NCI-H526 treated with DMSO at 0.1 percent for 48 hours (cell line): ENCODE measurements at places on chromosomes 6 and 20.

DNA sequence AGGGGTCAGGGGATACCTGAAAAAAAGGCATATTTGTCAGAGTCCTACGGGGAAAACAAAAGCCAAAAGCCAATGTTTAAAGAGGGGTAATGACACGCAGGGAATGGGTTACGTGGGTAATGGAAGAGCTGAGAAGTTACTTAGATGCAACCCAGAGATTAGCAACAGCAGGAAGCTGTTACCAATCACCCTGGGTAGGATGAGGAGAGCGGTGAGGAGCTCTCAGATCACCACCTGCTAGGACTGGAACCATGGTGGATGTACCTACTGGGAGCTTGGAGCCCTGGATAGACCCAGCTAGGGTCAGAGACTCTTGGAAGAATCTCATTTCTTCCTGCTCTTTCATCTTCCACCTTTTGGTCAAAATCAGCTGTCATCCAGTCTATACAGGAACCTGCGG, 51.2 kb upstream of the RNF24 start:
- no peak for DNase-seq

- no peak for DNase-seq
These were observed 136.2 kb downstream of the HIVEP1 start for GRCh38 chr6:12148317-12148801.

- DNase-seq, result no peak
These were observed at the start of gene SLPI for GRCh38 chr20:45254383-45255262. SLPI (minus strand) TSS chr20:45254564; CDS start chr20:45254543, 21 bp downstream.

- no peak for DNase-seq
These were observed 123.8 kb downstream of the BANF2 start for GRCh38 chr20:17823409-17824144.

DNA sequence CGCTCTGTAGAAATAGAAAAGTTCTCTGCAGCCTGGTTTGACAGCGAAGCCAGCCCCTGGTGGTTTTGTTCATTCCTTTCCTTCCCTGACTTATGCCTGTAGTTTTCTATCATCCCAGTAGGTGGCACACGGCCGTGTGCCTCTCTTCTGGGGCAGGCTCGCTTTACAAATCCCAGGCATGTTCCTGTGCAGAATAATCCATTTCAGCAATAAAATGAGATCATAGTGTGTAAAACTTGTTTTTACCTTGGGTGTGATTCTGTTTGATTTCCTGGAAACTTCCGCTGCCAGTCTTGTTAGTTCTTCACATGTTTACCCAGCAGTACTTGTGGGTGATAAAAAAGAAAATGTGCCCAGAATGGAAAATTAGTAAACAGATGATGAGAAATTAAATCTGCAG, 7.4 kb upstream of the INSM1 start:
- DNase-seq, result peak; percentile 78

DNA sequence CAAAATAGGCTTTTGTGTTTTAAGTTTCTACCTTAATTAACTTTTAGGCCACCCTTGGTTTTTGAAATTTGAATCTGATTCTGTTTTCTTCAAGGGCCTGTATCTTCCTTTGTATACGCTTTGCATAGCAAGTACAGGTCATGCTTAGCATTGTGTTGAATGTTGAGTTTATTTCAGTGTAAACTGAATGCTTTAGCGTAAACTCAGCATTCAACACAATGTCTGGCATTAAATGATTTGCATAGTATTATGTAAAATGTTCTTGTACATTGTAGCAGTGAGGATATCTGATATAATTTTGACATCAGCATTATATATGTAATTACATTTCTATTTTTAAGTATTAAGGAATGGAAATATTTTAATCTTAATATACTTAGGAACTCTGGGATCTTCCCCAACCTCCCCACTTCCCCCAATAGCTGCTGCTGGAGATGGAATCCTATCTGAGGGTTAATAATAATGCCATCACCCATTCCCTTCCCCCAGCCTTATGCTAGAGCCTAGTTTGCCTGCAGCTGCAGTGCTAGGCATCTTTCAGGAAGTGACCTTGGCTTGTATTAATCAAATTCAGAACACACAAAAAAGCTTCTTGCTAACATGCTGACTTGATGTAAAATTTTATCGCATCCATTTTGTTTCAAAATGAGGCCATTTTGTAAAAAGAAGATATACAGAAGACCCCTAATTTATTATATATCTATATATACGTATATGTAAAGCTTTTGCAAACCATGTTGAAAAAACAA, 73.1 kb downstream of the NCOA3 start:
- peak; percentile 99 for DNase-seq

- DNase-seq, result no peak
These were observed 429.0 kb downstream of the UTRN start for GRCh38 chr6:144714021-144714712.

GRCh38 chr6:162123797-162124196, 603.8 kb downstream of the PRKN start:
- DNase-seq, result no peak

DNA sequence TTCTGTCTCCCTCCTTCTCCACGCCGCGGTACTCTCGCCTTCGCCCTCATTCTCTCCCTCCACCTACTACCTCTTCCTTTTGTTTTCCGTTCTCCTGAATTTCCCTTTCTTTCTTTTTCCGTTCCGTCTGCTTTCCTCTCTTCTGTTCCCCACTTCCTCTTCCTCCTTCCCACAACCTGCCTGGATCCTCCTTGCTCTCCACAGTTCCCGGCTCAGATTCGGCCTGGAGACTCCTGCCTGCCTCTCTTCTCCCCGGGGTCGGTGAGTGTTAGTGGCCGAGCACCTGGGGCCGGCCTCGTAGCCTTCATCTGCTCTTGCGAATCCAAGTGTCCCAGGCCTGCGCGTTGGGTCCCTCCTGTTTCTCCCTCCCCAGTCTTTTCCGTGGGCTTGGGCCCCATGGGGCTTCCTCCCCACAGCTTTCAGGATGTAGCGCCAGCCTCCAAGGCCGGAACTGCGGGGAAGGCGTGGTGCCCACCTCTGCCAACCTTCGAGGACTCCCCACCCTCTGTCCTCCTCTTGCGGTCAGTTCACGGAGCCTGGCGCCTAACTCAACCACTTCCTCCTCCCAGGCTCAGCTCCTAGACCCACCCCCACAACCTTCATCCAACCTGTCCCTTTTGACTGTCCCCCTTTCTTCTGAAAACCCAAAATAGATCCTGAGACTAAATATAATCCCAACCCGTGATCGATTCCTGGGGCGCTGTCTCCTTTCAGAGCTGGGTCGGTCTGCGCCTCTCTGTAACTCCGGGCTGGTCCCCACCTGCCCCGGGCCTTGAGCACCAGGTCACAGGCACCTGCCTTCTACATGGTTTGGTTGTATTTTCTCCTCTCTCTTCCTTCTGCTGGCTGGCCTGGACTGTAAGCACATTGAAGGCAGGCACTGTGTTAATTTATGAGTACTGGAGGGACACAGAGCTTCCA, 6.8 kb downstream of the NRN1 start:
- DNase-seq, result no peak

DNA sequence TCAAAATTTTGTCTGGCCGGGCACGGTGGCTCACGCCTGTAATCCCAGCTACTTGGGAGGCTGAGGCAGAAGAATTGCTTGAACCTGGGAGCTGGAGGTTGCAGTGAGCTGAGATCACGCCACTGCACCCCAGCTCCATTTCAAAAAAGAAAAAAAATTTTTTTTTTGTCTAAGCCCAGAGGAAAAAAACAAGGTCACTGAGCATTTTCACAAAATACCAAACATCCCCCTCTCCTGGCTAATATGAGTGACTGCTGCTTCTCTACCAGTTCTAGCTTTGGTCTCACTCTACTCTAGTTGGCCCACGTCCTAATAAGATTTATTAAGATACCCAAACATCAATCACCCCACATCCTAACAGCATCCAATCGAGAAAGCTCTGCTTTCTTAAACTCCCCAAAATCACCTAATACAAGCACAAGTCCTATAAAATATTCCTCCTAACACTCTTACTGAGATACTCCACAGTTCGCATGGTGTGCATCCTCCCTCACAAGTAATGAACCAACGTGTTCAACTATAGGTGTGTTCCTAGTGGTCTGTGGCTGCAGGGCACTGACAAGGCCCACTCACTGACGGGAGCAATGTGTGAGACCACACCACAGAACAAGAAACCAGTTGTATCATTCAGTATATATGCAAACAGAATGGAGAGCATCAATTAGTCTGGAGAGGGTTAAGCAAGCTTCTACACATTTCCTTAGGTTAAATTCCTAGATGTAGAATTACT, 64.2 kb downstream of the FKBP5 start:
- DNase-seq, result no peak

DNA sequence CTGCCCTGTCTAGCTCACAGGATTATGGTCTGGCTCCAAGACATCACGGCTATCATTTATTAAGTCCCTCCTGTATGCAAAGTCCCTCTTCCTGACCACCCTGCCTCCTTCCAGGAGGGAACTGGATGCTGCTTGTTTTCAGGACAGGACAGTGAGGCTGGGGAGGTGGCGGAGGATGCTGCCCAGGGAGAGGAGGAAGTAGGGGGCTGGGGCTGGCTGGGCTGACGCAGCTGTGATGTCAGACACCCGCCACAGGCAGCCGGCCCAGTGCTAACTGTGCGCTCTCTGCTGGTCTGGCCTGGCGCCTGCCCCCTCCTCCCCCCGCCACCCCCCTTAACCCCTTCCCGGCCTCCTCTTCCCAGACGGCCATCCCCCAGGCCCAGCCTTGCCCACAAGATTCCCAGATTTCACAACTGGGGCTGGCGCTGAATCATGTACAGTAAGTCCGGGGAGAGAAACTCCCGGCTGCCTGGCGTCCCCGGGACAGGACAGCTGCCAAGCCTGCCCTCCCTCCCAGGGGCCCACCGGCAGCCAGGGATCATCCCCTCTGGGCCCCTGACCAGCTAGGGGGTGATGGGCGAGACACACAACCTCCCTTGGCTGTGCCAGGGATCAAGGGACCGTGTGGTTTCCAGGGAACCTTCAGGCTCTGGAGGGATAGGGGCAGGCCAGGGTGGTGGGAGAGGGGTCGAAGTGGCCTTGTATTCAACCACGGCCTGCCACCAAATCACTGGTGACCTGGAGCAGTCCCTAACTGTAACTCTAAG, 118.1 kb downstream of the CEBPB start:
- DNase-seq, result no peak

DNA sequence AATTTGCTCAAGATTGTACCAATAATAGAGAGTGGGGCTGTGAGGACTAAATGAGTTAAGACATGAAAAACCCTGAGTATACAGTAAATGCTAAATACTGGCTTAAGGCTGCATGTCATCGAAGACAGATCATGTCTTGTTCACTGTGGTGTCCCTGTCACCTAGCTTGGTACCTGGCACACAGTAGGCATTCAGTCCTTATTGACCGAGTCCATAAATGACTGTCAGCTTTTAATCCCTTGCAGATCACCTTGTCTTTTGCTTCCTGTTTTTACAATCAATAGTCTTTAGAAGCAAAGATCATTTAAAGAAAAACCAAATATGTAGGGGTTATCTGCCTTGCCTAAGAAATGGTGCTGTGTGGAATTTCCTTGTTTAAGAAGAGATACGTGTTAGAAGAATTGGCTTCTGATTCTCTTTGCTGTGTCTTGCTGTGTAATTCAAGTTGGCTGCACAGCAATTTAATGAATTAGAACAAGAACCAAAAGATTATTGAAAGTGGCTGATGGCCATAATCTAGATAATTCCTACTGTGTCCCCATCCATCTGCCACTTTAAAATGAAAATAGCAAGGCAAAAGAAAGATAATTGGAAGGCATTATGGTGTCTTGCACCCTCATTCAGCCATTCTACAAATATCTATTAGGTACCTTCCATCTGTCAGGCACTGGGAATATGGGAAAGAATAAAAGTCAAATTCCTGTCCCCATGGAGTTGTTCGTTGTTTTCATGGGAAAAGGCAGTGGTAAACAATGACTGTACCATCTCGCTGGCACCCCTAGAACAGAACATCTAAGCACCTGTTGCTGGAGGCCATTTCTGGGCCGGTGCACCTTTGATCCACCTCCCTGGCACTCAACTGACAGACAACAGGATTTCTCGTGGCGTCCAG, 12.4 kb upstream of the MAPK13 start:
- no peak for DNase-seq

DNA sequence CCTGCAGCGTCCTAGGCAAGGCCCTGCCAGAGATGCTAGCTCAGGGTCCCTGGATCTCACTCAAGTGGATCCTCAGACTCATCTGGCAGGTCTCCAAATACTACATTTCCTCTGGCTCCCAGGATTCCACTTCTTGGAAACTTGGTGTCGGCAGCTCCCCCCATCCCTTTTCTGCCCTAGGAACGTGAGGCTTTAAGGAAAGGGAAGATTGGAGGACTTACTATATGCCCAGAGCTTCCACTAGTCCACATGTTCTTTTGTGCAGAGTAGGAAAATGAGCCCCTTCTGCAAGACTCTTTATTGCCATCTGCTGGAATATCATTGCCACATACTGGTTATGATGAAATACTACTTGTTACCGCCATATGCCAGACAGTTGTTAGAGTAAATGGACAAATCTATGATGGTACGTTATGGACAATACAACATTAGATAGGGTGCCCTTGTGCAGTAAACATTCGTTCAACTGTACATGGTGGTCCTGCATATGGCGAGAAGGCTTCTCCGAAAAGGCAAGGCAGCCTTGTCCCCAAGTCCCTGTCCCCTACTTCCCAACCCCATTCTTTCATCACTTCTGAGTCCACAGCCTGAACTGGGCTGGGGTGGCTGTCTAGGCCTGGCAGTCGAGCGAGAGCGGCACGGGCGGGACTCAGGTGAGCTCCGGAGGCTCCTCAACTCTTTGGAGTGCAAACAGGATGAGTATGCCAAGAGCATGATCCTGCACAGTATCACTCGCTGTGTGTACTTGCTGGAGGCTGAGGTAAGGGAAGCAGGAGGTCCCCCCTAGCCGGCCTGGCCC, 780 bp downstream of the ARMC12 start:
- peak; percentile 82 for DNase-seq

- DNase-seq, result no peak
These were observed 303 bp downstream of the ILRUN start for GRCh38 chr6:34696189-34696738.

DNA sequence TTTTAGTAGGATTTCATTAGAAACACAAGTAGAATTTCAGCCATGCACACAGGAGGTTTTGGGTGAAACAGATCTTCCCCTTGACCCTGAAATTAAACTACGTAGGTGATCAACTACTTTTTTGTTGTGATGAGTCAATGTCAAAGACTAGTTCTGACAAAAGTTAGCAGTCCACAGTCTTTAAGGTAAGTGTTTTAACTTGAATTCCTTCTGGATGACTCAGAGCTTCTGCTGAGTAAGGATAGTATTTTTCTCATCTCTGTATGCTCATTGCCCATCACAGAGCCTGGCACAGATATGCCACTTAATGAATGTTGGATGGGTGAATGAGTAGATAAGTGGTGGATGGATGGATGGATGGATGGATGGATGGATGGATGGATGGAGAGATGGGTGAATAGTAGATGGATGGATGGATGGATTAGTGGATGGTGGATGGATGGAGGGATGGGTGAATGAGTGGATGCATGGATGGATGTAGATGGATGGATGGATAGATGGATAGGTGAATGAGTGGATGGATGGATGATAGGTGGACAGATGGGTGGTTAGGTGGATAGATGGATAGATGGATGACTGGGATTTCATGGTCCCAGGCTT, 165.3 kb downstream of the ZMYND8 start:
- DNase-seq, result no peak
